Activated B cell treated with CpG ODN at 0.5 μM for 24 hours (primary cell): ENCODE measurements at places on chromosomes 7 and 10. TPM values are rescaled to one million over a fixed set of nuclear protein-coding genes. Genes with fewer than 3 reads are reported as not detected.

The HMX3 gene
- not detected in 2 replicates for total RNA-seq

The GJC3 gene
- not detected in 2 replicates for total RNA-seq

The NOS3 gene
- total RNA-seq = 0.10 and 0.22 TPM in 2 replicates

DNA sequence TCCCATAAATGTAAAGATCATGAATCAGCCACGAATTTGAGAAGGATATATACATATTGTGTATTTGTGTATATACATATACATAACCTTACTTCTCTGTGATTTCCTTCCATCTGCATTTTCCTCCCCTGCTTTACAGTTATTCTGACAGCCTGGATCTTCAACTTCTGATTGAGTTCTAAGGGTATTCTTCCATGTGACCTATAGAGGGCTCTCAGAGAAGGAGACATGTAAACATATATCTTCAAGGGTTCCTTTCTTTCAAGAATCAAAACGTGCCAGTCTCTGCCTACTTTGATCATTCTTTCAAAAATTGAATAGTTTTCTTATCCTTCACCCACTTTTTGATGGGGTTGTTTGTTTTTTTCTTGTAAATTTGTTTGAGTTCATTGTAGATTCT, 453.7 kb upstream of the POT1 start:
- no peak for DNase-seq

DNA sequence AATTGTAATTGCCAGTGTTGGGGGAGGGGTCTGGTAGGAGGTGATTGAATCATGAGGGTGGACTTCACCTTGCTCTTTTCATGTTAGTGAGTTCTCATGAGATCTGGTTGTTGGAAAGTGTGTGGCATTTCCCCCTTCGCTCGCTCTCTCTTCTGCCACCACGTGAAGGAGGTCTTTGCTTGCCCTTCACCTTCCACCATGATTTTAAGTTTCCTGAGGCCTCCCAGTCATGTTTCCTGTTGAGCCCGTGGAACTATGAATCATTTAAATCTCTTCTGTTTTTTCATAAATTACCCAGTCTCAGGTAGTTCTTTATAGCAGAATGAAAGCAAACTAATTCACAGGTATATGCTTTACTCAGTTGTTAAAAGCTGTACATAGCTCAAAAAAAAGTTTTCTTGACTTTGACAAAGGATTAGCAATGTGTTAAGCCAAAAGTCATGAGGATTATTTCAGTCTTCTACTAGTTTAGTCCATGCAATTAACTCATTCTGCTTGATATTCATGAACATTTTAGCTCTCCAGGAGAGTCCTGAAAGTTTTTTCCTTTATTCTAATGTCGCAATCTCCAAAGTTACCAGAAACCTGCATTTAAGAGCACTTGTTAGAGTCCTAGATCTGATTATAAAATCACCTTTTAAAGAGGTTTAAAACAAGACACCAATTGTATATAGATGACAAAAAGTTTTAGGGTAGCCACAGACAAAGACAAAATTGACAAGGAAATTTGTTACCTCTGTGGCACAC, 27.7 kb upstream of the ARHGAP12 start:
- DNase-seq = no peak
